ENCODE measurements at places on chromosomes 7 and 10. TPM values are rescaled to one million over a fixed set of nuclear protein-coding genes. Genes with fewer than 3 reads are reported as not detected.

The CUZD1 gene
- 0.64 TPM for total RNA-seq

The VGF gene
- 0.40 TPM for total RNA-seq

The PIP gene
- not detected for total RNA-seq

The OR2A42 gene
- not detected for total RNA-seq

The HOXA2 gene
- 2.7 TPM for total RNA-seq

The LRIT1 gene
- not detected for total RNA-seq

The EBLN1 gene
- not detected for total RNA-seq

The CFTR gene
- total RNA-seq = 116 TPM

The DDC gene
- total RNA-seq = 74.7 TPM

The SERPINE1 gene
- total RNA-seq = 3.1 TPM

DNA sequence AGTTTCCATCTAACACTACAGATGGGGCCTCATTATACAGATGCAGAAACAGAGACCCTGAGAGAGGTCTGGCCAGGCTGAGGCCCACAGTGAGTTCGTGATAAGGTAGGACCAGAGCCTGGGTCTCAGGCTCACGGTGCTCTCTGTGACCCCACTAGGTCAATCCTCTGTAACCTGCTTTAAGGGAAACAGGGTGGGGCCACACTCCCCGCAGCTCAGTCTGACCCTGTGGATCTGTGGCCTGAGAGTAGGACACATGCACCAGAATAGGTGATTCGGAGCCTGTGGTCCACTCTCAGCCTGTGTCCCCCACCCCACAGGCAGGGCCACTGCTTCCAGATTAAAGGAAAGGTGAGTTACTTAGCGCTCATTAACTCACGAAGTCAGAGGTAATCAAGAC, 137.8 kb upstream of the FAM20C start:
- DNase-seq = no peak

- DNase-seq = no peak
Measured at GRCh38 chr10:3666525-3667302, 118.3 kb downstream of the KLF6 start.

DNA sequence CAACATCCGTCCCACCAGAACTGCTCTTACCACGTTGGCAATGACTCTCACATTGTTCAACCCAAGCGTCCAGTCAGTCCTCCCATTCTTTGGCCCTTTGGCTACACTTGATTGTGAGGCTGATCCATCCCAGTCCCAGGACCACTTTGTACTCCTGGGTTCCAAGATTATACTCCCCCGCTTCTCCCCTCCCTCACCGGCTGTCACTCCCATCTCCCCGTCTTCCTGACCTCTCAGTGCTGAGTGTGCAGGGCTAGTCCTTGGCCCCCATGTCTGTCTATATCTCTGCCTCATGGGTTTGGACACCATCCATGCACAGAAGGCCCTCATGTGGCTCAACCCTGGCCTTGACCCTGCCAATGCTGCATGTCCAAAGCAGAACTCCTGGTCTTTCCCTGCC, 12.5 kb downstream of the ARHGAP22 start:
- no peak for DNase-seq

- no peak for DNase-seq
Measured at GRCh38 chr10:93379731-93380575, 102.2 kb downstream of the MYOF start.

DNA sequence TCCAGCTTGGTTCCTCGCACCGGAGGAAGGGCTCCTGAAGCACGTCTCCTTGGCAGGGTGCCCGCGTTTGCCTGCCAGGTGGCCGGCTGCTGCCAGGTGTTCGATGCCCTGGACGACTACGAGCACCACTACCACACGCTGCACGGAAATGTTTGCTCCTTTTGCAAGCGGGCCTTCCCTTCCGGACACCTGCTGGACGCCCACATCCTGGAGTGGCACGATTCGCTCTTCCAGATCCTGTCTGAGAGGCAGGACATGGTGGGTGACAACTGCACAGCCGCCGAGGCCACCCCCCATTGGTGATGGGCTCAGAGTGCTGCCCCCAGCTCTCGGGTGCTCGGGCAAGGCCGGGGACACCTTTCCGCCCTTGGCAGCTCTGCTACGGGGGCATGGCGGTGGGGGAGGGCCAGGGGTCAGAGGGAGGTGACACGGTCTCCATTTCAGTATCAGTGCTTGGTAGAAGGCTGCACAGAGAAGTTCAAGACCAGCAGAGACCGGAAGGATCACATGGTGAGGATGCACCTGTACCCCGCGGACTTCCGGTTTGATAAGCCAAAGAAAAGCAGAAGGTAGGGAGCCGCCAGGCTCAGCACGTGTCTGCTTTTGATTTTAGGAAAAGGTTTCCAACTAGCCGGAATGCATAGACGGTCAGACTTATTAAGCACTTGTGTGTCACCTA, 1.1 kb downstream of the ZNF511 start:
- peak; percentile 76 for DNase-seq

GRCh38 chr10:75788394-75789205, 357.2 kb downstream of the LRMDA start:
- DNase-seq = no peak

- no peak for DNase-seq
Measured at GRCh38 chr7:39633563-39634477, 10.4 kb downstream of the RALA start.

DNA sequence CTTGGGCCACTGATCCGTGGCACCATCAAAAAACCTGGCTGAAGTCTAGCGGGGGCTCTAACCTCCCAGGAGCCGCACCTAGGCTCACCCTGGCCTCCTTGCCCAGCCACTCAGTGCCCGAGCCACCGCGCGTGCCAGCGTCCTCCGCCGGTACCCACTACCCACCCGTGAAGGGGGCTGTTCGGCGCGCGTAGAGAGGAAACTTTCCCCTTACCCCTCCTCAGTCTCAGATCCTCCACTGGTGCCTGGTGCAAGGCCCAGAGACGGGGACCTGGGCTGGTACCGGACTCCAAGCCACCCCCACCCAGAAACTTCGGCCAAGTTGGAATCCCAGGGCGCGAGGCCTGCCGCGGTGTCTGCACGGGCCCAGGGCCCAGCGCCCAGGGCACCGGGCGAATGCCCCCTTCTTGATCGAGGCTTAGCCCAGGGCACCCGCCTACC, 3.5 kb upstream of the EBF3 start:
- no peak for DNase-seq

DNA sequence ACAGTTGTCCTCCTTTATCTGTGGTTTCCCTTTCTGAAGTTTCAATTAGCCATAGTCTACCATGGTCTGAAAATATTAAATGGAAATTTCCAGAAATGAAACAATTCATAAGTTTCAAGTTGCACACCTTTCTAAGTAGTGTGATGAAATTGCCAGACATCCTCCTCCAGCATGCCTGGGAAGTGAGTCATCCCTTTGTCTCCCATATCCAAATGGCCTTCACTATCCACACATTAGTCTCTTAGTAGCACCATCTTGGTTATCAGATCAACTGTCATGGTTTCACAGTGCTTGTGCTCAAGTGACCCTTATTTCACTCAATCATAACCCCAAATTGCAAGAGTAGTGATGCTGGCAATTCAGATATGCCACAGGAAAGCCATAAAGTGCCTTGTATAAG, 83.4 kb upstream of the PPP1R9A start:
- DNase-seq = no peak

DNA sequence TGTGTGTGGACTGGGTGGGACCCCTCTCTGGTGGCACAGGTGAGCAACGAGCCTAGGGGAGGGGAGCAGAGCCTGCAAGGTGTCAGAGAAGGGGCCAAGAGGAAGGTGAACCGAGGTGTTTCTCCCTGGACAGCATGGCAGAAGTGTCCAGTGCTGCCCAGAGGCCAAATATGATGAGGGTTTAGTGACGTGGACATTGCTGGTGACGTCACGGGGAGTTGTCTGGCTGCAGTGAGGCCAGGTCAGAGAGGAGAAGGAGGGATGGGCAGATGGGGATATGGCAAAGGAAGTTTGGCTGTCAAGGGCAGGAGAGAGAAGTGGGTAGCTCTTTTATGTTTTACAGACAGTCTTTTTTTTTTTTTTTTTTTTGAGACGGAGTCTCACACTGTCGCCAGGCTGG, 2.6 kb upstream of the ZNF853 start:
- DNase-seq = no peak

DNA sequence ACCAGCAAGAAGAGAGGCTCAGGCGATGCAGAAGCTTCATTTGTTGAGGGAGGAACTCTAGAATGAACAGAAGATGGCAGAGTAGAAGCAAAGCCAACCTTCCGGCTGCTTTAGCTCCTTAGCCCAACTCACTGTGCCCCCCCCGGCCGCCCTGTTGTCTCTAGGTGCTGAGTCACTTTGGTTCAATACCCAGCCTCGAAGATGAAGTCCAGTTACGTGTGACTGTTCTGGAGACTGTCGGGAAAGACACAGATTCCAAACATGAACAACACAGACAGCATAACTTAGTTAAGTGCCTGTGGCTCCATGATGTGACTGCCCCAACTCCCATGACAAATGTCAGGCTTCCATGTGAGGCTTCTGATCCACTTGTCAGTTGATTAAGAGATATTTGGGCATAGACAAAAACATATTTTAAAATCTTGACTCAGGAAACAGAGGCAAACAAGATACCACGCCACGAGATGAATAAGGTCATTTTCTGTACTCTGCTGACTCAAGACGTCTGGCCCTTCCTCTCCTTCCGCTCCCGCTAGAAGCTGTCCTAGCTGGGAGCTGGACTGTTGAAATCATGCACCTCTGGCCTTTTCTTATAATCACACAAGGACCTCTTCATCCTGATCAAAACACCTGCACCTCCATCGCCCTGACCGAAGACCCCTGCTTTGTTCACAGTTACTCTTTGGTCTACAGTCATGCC, 199.3 kb downstream of the FRMD4A start:
- DNase-seq = no peak

DNA sequence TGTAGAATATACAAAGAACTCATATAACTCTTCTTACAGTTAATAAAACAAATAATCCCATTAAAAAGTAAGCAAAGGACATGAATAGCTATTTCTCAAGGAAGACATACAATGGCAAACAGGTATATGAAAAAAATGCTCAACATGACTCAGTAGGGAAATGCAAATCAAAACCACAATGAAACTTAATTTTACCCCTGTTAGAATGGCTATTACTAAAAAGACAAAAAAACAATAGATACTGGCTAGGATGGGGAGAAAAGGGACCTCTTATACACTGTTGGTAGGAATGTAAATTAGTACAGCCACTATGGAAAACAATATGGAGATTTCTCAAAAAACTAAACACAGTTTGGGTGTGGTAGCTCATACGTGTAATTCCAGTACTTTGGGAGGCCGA, 37.8 kb downstream of the HERPUD2 start:
- DNase-seq = no peak

DNA sequence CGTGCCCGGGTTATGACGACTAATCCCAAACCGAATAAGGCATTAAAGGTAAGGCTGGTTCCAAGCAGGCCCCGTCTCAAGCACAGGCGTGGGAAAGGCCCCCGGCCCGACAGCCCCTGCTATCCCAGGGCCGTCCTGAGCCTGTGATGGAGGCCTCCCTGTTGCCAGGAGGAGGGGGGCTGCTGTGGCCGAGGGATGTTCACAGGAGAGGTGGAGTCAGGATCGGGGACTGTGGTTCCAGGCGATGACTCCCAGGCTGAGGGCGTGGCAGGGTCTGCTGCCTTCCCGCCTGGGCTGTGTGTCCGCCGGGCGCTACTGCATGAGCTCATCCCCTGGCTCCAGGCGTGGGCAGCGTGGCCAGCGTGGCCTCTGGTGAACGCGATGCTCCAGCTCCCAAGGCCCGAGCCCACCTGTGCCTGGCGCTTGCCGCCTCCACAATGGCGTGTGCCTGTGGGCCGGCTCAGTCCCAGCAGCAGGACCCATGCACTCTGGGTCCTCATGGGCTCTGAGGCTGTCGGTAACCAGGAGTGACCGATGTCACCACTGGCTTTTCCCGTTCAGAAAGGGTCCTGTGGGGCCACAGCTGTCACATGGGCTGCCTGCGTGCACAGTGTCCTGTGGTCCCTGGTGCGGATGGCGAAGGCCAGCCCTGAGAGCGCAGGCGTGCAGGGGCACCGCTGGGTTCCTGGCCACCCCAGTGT, 8.8 kb downstream of the MAFK start:
- DNase-seq = no peak

DNA sequence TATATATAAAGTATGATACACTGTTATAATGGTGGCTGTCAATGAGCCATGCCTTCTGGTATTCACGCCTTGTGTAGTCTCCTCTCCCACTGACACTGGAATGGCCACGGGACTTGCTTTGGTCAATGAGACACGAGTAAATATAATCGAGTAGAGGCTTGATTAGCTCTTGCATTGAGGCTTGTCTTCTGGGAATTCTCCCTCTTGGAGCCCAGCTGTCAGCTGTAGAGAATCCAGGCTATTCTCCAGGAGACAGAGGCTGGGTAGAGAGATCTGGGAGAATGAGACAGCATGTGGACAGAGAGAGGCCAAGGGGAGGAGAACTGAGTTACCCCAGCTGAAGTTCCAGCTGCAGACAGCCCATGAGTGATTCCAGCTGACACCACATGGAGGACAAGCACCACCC, 25.2 kb upstream of the PLCE1 start:
- DNase-seq = no peak

- DNase-seq = no peak
Measured at GRCh38 chr7:155588468-155588998, 42.2 kb upstream of the CNPY1 start.

- DNase-seq = no peak
Measured at GRCh38 chr7:43083106-43083505, 29.3 kb upstream of the HECW1 start.

- peak; percentile 53 for DNase-seq
Measured at GRCh38 chr7:2477447-2478398, 1.5 kb upstream of the GRIFIN start.

GRCh38 chr7:94332571-94332970, 62.1 kb upstream of the COL1A2 start:
- no peak for DNase-seq
